ENCODE measurements at places on chromosomes 11 and 22.

- no peak for DNase-seq
Measured at GRCh38 chr11:104736502-104736901, 161.8 kb downstream of the CASP12 start.

- DNase-seq = no peak
Measured at GRCh38 chr11:1782031-1782590, 18.4 kb upstream of the CTSD start.

DNA sequence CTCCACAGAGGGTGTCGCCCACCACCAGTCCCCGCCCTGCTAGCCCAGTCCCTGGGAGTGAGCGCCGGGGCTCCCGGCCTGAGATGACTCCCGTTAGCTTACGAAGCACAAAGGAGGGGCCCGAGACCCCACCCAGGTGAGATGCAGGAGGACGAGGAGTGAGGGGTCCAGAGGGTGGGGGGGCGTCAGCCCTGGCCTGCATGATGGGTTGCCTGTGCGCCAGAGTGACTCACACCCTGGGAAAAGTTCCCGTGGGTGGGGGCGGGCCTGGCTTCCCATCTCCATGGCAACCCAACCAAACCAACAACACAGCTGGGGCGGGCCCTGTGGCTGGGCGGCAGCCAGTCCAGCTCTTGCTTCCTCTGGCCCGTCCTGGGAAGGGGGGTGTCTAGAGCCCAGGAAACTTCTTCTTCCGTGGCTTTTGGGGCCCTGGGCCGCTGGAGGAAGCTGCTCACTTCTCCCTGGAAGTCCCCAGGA is 4.5 kb downstream of the GAS2L1 start:
- DNase-seq = peak; percentile 97

GRCh38 chr11:12853652-12854296 is 155.3 kb upstream of the RASSF10 start:
- no peak for DNase-seq

GRCh38 chr22:41976961-41977566 is 7.8 kb downstream of the SEPTIN3 start:
- no peak for DNase-seq

DNA sequence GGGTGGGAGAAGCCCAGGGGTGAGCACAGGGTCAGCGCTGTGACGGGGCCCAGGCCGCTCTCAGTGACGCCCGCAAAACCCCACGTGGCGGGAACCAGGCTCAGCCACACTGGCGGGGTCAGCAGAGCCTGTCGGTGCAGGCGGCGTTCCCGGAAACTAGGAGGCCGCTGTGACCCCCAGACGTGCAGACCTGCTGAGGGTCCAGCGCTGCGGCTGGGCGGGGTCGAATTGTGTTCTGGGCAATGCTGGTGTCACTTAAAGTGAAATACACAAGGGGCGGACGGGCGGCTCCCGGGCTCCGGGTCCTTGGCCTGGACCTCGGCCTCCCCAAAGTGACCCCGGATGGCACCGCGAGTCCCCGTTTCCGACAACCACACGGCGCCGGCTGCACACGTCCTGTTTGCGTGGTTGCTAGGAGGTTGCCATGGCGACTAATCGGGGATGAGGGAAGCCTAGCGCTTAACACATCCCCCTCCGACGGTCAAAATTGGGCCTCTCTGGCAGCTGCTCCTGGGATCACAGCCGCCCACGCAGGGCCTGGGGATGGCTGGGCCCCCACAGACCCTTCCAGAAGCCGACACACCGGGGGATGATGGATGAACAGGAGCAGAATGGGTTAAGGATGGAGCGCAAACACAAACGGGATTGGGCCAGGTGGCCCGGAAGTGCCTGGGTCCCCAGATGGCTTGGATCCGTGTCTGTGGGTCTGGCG is 81.7 kb upstream of the PRR5 start:
- DNase-seq = peak; percentile 61

Data from fibroblast of skin of scalp (primary cell).